ENCODE measurements at places on chromosomes 13 and 19. TPM values are rescaled to one million over a fixed set of nuclear protein-coding genes. Genes with fewer than 3 reads are reported as not detected.

The UQCRFS1 gene
- total RNA-seq, result 45.7 TPM

The SERPINE3 gene
- total RNA-seq, result 0.07 TPM

The RNF17 gene
- not detected for total RNA-seq

The OR7C1 gene
- not detected for total RNA-seq

The CD209 gene
- total RNA-seq, result not detected

The ZNF98 gene
- not detected for total RNA-seq
